A549 treated with CORT108297 at 1 μM for 4 hours (cell line): ENCODE measurements at places on chromosomes 12 and 14. TPM values are rescaled to one million over a fixed set of nuclear protein-coding genes. Genes with fewer than 3 reads are reported as not detected.

MDM1 gene
- 6.4 to 8.9 TPM (median 7.5 TPM) in 5 replicates for total RNA-seq

SCARB1 gene
- total RNA-seq, result 109 to 176 TPM (median 166 TPM) in 5 replicates

FAM181A gene
- total RNA-seq, result not detected in 5 replicates

BCDIN3D gene
- total RNA-seq, result 4.3 to 4.6 TPM (median 4.4 TPM) in 5 replicates

GPR132 gene
- total RNA-seq, result 0.37 to 0.81 TPM (median 0.68 TPM) in 5 replicates

IL22 gene
- not detected in 5 replicates for total RNA-seq

TROAP gene
- total RNA-seq, result 75.6 to 99.1 TPM (median 87.2 TPM) in 5 replicates

C3AR1 gene
- not detected in 5 replicates for total RNA-seq

INSM2 gene
- total RNA-seq, result 0.02 to 0.08 TPM (median 0.07 TPM) in 3 of 5 replicates, not detected in the others

DNM1L gene
- 43.9 to 57.1 TPM (median 53.9 TPM) in 5 replicates for total RNA-seq

SLC25A47 gene
- not detected in 5 replicates for total RNA-seq

TAS2R42 gene
- total RNA-seq, result not detected in 5 replicates

CPSF6 gene
- total RNA-seq, result 55.2 to 66.9 TPM (median 60.1 TPM) in 5 replicates

DDX54 gene
- total RNA-seq, result 43.0 to 83.8 TPM (median 77.4 TPM) in 5 replicates

KRT73 gene
- total RNA-seq, result not detected in 5 replicates

MGP gene
- total RNA-seq, result not detected in 5 replicates

GSC gene
- 0.24 to 0.76 TPM (median 0.49 TPM) in 5 replicates for total RNA-seq

ACVR1B gene
- 13.2 to 17.8 TPM (median 16.7 TPM) in 5 replicates for total RNA-seq

KERA gene
- not detected in 5 replicates for total RNA-seq

COCH gene
- 21.4 to 26.9 TPM (median 24.2 TPM) in 5 replicates for total RNA-seq

FAM186B gene
- total RNA-seq, result 0.08 to 0.16 TPM (median 0.12 TPM) in 5 replicates

RTN1 gene
- 0.02 to 0.06 TPM in 2 of 5 replicates, not detected in the others for total RNA-seq

CFAP73 gene
- 0.07 to 0.13 TPM (median 0.11 TPM) in 4 of 5 replicates, not detected in the other for total RNA-seq

TAS2R9 gene
- total RNA-seq, result not detected in 5 replicates

CNTN1 gene
- 37.7 to 60.2 TPM (median 56.6 TPM) in 5 replicates for total RNA-seq

BICDL1 gene
- 2.7 to 4.8 TPM (median 4.3 TPM) in 5 replicates for total RNA-seq

C12orf56 gene
- total RNA-seq, result 0.03 to 0.15 TPM (median 0.04 TPM) in 4 of 5 replicates, not detected in the other

GZMH gene
- not detected in 5 replicates for total RNA-seq

JPH4 gene
- total RNA-seq, result 0.03 to 0.05 TPM in 2 of 5 replicates, not detected in the others

DEGS2 gene
- total RNA-seq, result 1.2 to 2.3 TPM (median 1.8 TPM) in 5 replicates

GPHB5 gene
- not detected in 5 replicates for total RNA-seq

USP44 gene
- total RNA-seq, result 0.05 to 0.23 TPM (median 0.13 TPM) in 5 replicates

TSPAN19 gene
- total RNA-seq, result not detected in 5 replicates

RIC8B gene
- total RNA-seq, result 9.0 to 10.6 TPM (median 9.6 TPM) in 5 replicates

TEX52 gene
- total RNA-seq, result not detected in 5 replicates

SLCO1B1 gene
- total RNA-seq, result 0.35 to 0.46 TPM (median 0.42 TPM) in 5 replicates

MIP gene
- 0.12 TPM in 1 of 5 replicates, not detected in the others for total RNA-seq

RBM25 gene
- total RNA-seq, result 49.4 to 68.2 TPM (median 56.0 TPM) in 5 replicates

PPM1A gene
- total RNA-seq, result 33.9 to 44.6 TPM (median 36.9 TPM) in 5 replicates

PZP gene
- not detected in 5 replicates for total RNA-seq

NINJ2 gene
- total RNA-seq, result 0.30 to 0.89 TPM (median 0.71 TPM) in 5 replicates

TOMM20L gene
- not detected in 5 replicates for total RNA-seq

DIO3 gene
- total RNA-seq, result 0.03 to 0.08 TPM (median 0.03 TPM) in 3 of 5 replicates, not detected in the others

SRRM4 gene
- total RNA-seq, result not detected in 5 replicates

KCNA1 gene
- total RNA-seq, result not detected in 5 replicates

GLIPR1 gene
- 22.6 to 34.4 TPM (median 29.3 TPM) in 5 replicates for total RNA-seq

LRP10 gene
- total RNA-seq, result 58.5 to 90.1 TPM (median 82.3 TPM) in 5 replicates

NPAS3 gene
- total RNA-seq, result not detected in 5 replicates

PAX9 gene
- total RNA-seq, result 2.2 to 3.4 TPM (median 2.9 TPM) in 5 replicates

GUCY2C gene
- total RNA-seq, result 0.02 TPM in 2 of 5 replicates, not detected in the others

HSPA2 gene
- 35.4 to 47.9 TPM (median 41.5 TPM) in 5 replicates for total RNA-seq

ENDOU gene
- total RNA-seq, result not detected in 5 replicates

SERPINA10 gene
- 0.02 to 0.04 TPM in 2 of 5 replicates, not detected in the others for total RNA-seq

DLST gene
- 92.4 to 101 TPM (median 95.3 TPM) in 5 replicates for total RNA-seq

KRT2 gene
- not detected in 5 replicates for total RNA-seq
